Bone marrow (tissue), 2 donors: ENCODE measurements at places on chromosomes 1 and 21.

GRCh38 chr1:59329412-59330053 lies 32.6 kb downstream of the FGGY start:
- DNase-seq: no peak

DNA sequence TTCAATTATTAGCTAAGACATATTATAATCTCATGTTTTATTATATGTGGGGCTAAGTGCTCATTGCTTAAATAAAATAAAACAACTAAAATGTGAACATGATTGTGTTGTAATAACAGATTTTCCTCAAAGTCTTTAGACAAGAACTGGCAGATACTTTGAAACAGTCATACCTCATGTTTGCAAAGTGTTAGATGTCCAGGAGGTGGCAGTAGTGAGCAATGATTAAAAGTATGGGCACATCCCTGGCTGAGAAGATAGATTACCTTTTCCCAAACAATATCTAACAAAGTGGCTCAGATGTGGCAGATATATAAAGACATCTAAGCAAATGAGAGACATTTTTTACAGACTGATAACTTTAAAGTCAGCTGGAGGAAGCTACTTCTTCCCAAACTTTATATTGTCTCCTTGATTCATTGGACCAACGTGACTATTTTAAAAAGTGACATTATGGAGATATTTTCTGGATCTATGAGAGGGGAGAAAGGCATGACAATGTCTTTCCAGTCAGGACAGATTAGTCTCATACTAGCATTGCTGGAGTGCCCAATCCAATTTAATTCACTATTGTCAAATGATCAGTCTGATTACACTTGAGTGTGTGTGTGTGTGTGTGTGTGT lies 269.8 kb downstream of the S1PR1 start:
- peak; percentile 26 for DNase-seq

GRCh38 chr1:66217561-66217960 lies 316.4 kb upstream of the SGIP1 start:
- DNase-seq: no peak

DNA sequence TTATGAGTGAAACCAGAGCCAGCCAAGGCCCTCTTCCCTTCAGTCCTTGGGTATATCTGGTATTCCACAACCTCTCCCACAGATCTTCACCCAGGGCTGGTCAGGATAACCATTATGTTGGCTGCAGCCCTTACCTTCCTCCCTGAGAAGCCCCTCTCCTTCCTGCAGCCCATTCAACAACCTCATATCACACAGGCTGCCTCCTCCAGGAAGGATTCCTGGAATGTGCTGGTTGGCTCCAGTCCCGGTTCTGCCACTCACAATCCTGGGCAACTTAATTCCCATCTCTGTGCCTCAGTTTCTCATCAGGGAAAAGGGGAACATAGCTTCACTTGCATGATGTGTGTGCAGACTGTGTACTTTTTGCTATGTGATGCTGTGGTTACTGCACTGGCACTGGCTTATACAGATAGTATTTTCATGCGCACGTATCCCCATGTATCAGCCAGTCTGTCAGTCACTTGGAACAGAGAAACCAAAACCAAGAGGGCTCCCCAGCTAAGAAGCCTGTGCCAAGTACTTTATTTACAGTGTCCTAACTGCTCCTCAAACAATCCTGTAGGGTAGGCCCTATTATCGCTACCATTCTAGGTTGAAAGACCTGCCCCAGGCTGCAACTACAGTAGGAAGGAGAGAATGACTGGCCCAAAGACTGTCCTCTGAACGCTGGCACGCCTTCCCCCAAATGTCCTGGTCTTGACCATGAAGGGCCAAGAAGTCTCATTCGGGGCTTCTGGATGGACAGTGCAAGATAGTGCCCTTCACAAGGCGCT lies 39.9 kb upstream of the PPP1R15B start:
- no peak for DNase-seq

DNA sequence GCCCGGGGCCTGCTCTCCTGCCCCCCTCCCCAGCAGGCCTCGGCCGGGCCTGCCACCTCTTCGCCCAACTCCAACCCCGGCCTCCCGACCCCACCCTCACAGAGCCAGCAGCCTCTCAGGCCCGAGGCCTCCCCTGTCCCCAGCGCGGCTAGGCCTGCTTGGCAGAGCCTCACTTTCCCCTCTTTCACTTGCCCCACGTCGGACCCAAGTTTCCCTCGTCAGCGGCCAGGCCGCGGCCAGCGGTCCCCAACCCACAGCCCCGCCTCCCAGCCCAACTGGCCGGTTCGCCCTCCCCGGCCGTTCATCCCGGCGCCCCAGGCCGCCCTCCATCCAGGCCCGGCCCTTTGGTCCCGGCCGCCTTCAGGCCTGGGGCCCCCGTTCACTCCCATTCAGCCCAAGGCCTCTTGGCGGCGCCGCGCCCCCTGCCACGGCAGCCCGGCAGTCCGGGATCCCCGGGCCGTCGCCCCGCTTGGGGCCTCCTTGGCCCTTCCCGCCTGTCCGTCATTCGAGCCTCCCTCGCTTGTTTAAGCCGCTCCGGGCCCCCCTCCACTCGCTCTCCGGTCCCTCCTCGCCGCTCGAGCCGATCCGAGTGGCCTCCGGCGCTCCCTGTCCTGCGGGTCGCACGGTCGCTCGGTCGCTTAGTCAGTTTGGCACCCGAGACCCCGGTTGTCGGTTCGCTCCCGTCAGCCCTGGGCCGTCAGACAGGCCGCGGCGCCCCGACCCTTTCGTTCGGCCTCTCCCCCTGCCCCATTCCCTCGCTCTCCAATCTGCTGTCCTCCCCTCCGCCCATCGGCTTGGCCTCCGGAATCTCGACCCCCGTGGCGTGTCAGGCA lies 1.4 kb downstream of the LRRC41 start:
- peak; percentile 75 for DNase-seq

DNA sequence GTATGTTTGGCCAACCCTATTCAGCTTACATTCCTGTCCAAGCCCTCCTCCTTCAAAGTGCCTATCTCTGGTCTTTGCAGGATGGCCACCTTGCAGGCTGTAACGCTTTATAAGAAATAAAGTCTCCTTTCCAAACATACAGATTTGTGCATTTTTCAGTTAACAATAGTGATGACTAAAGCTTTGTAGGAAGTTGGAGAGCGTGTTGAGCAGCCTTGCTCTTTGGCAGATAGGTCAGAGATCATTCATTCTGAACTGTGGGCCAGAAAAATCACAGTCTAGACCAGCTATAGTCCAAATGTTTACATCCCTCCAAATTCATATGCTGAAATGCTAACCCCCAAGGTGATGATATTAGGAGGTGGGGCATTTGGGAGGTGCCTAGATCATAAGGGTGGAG lies 34.0 kb upstream of the FAM89A start:
- DNase-seq: no peak

GRCh38 chr1:90139837-90140236 lies 144.9 kb downstream of the ZNF326 start:
- DNase-seq: no peak

- no peak for DNase-seq
These were observed 171.4 kb upstream of the GORAB start for GRCh38 chr1:170360601-170361000.

DNA sequence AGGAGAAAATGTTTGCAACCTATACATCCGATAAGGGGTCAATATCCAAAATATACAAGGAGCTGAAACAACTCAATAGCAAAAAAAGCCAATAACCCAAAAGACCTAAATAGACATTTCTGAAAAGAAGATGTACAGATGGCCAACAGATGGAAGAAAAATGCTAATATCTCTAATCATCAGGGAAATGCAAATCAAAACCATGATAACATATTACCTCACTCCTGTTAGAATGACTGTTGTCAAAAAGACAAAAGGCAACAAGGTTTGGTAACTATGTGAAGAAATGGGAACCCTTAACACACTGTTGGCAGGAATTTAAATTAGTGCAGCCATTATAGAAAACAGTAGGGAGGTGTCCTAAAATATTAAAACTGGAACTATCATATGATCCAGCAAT lies 74.7 kb downstream of the LEPR start:
- DNase-seq: no peak

GRCh38 chr1:67789551-67789950 lies 43.7 kb downstream of the GNG12 start:
- DNase-seq: no peak

DNA sequence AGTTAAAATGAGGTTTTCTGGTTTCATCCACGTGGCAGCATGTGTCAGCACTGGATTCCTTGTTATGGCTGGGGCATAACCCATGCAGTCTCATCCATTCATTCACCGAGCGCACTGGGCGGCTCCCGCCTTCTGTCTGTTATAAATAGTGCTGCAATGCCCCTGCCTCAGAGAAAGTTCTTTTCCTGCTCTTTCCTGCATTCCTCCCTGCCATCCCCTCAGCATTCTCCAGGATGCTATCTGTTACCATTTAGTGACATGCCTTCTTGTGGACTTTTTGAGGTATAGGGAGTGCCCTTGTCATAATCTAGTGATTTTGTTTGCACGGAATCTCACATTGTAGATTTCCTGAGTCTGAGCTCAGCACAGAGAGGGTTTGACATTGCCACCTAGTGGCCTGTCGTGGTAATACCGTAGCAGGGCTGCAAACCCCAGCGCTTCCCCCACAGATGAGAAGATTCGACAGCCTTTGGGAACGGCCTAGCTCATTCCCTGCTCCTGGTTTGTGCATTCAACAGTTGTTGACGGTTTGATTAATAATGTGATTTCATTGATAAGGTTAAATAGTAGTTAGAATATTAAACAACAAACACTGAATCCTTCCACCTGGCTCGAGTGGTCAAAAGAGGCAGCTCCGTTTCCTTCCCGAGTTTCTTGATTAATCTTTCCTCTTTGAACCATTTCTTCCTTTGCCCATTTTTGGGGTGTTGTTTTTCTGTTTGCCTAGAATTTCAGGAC lies 46.3 kb downstream of the UMODL1 start:
- DNase-seq: peak; percentile 86

DNA sequence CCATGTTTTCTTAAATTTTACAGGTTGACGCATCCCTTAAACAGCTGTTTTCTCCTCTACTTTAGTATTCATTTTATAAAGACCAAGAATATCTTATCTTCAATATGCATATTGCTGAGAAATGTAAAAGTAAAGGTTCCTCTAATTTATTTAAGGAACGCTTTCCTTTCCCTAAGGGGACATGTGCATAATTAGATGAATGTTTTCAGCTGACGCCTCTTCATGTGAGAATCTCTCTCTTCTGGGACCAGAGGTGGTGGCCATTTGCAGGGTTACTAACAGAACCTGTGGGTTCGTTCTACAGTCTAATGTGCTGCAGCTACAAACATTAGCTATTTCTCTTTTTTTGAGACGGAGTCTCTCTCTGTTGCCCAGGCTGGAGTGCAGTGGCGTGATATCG lies 147.7 kb upstream of the L1TD1 start:
- no peak for DNase-seq

DNA sequence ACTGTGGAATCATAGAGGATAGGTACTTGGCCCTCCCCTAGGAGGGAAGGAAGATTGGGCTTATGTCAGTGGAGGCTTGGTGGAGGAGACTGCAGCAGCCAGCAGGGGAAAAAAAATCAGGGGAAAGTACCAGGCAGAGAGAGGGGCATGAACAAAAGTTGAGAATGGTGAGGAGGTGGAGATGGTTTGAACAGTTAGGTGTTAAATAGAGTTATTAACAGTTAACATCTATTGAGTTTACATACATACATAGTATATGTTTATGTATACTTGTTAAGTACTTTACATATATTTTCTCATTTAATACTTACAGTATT lies 136.5 kb upstream of the HNRNPU start:
- DNase-seq: no peak

DNA sequence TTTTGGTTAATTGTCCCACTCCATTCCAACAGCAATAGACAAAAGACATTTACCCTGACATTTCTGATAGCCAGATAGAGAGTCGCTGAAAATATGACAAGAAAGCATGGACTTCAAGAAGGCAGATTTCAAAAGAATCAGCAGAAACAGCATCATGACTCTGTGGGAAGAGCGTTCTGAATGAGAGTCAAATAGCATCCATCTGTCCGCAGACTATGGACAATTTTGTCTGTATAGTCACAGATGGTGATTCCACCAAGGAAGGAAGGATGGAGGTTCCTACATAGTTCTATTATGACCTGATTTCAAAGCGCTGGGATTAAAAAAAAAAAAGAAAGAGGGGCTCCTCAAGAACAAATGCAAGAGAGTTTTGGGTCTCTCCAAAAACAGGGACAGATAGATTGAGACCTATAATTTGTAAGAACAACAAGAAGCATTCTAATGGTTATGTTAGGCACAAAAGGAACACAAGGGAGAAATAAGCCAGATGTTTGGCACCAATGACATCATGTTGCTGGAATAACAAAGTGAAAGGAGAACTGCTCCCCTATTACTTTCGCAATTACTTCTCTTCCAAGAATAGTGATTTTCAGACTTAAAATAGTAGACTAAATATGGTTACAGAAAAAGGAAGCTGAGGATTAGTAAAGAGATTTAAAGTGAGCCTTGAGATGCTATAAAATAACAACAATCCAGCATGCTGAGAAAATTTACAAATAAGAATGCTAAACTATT lies 28.5 kb downstream of the NIBAN1 start:
- no peak for DNase-seq

GRCh38 chr1:94096797-94097549 lies 24.0 kb downstream of the ABCA4 start:
- no peak for DNase-seq

- no peak for DNase-seq
These were observed 8.5 kb upstream of the NBL1 start for GRCh38 chr1:19635646-19636045.

GRCh38 chr1:185957441-185958363 lies 223.5 kb downstream of the HMCN1 start:
- no peak for DNase-seq

- DNase-seq: no peak
These were observed 31.2 kb downstream of the VANGL2 start for GRCh38 chr1:160431571-160431970.

DNA sequence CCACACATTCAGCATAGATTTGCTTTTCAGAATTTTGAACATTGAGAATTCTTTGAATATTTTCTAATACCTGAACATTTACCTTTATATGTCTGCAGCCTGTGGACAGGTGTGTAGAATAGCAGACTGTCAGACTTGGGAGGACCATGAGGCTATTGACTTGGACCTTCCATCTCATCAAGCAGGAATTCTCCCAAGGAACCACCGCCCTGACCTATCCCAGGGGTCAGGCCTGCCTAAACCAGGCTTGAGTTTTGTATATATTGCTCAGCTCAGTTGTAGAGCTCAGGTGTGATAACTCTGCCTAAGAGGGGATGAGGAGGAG lies 53.2 kb downstream of the RUNX1 start:
- no peak for DNase-seq

- no peak for DNase-seq
These were observed 744.1 kb upstream of the CHRM3 start for GRCh38 chr1:238642231-238642630.

GRCh38 chr1:160874935-160875334 lies 10.0 kb downstream of the ITLN1 start:
- DNase-seq: no peak

GRCh38 chr1:50027794-50028193 lies 4.0 kb upstream of the AGBL4 start:
- no peak for DNase-seq
